ENCODE measurements at places on chromosomes 7 and 10. TPM values are rescaled to one million over a fixed set of nuclear protein-coding genes. Genes with fewer than 3 reads are reported as not detected.

DNA sequence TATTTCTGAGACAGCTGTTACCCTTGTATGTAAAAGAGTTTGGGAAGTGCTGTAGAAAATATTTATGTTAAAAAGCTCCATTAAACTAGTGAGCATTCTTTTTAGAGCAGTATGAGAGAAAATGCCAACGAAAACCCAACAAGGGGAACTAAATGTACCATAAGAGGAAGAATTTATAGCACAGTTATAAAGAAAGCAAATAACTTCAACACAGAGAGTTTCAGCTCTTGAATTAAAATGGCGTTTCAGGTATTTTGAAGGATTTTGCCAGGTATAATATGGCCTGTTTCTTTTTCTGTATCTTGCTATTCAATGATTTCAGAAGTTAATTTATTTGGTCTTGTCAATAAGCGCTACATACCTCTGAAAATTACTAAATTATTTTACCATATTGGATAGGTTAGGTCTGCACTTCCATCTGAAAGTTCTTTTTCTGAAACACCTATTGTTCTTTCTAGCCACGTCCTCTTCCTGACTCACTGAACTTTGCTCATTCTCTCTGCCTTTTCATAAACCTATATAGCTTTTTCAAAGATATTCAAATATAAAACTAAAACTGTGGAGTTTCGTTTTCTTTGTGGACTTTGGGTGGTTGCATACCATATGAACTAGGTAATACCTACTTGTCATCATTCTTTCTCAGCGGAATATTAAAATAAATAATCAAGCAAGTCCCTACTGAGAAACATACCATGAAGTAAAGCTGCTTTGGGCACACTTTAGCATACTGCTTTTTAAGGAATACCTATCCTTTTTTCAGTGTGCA is 136.1 kb downstream of the SEMA3A start:
- no peak for DNase-seq

GRCh38 chr10:60162631-60163030 is 227.0 kb downstream of the ANK3 start:
- DNase-seq = no peak

- DNase-seq = peak; percentile 41
These were observed 2.0 kb downstream of the VOPP1 start for GRCh38 chr7:55570218-55570873.

DNA sequence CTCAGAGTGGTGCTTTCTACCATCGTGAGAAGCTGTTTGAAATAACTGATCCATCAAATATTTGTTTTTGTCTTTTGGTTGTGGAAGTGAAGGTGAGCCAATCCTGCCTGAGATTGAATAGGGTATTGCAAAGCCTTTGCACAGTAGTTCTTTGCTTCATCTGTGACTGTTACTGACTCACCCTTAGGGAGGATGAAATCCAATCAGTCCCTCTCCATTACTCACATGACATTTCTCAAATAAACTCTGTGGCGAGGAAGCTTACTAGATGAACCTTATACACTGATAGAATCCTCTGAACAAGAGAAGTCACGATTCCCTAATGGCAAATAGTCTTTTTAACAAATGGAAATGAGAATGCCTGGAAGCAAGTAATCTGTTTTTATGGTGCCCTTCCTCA is 31.9 kb downstream of the HEPACAM2 start:
- no peak for DNase-seq

ZNF503 gene
- 0.35 TPM for total RNA-seq

- no peak for DNase-seq
These were observed 72.7 kb downstream of the RGS10 start for GRCh38 chr10:119469846-119470245.

SEPTIN14 gene
- not detected for total RNA-seq

- no peak for DNase-seq
These were observed 13.0 kb downstream of the NOBOX start for GRCh38 chr7:144390481-144390880.

Measured in activated CD8-positive, alpha-beta memory T cell treated with anti-CD3 and anti-CD28 coated beads, Interleukin-2, amount 10 ng/mL, durations not matched to agents 7 days and 5 days (primary cell).